Calu3 (cell line): ENCODE measurements at places on chromosomes 12 and 14. TPM values are rescaled to one million over a fixed set of nuclear protein-coding genes. Genes with fewer than 3 reads are reported as not detected.

GRCh38 chr12:6367065-6367968, 8.0 kb downstream of the SCNN1A start:
- H3K27me3 ChIP-seq, result no peaks in the 10 kb centered on the region
- H3K4me1 ChIP-seq, result peaks cover 40% of the 10 kb centered on the region
- no peak overlapping the region for H3K27ac ChIP-seq
- no peak for DNase-seq
- no peak overlapping the region for H3K4me3 ChIP-seq
- peaks cover 38% of the 10 kb centered on the region for H3K36me3 ChIP-seq

DNA sequence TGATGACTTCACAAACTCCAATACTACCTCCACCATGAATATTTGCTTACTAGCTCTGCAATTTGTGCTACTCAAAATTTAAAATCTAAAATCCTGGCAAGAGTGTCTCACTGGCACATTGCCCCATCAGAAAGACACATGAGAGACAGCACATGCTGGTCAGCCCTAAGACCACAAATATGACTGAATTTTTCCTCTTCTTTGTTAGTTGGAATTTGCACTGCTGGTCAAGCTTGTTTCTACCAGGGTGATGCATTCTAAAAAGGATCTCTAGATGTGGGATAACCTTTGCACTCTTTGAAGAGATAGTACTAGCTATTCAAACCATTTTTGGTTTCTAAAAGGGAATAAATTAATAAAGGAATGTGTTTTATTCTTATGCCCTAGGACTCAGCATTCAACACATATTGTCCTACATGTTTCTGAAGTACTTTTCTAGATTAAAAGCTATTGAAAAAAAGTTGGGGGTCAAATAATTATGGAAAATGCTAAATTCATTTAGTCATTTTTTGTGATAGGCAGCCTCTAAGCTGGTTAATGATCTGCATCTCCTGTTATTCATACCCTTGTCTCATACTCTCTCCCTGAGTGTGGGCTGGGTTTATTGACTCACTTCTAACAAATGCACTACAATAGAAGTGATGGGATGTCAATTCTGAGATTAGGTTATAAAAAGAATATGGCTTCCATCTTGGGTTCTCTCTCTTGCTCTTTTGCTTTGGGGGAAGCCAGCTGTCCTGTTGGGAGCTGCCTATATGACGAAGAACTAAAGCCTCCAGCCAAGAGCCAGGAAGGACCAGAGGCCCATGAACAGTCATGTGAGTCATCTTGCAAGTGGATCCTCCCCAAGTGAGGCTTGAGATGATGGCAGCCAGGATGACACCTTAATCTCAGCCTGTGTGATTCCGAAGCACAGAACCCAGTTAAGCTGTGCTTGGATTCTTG, 211.5 kb upstream of the CRY1 start:
- DNase-seq, result no peak
- H3K4me1 ChIP-seq, result no peaks in the 10 kb centered on the region
- no peaks in the 10 kb centered on the region for H3K36me3 ChIP-seq

The PRB2 gene
- not detected in 2 replicates for total RNA-seq

The LPAR5 gene
- total RNA-seq, result 2.5 and 3.2 TPM in 2 replicates

The ARHGEF40 gene
- total RNA-seq, result 15.0 and 16.8 TPM in 2 replicates

The ETV6 gene
- total RNA-seq, result 80.6 and 89.1 TPM in 2 replicates

DNA sequence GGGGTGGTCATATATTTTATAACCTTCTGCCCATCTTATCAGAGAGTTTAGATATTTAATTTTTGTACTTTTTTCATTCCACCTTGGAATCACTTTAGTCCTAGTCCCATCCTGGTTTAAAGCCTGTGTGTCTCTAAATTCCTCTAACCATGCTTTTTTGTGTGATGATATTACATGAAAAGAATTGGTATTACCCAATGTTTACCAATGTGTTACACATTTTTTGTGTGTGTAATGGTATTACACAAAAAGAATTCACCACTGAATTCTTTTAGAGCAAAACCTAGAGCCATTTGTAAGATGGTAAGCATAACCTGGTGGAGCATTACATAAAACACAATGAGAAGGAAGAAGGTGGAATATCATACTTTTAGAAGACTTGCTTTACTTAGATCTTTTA, 77.5 kb downstream of the FAR2 start:
- no peak overlapping the region for H3K27ac ChIP-seq
- H3K27me3 ChIP-seq, result no peaks in the 10 kb centered on the region
- H3K4me1 ChIP-seq, result peaks cover 21% of the 10 kb centered on the region
- no peak overlapping the region for H3K4me3 ChIP-seq
- no peak for DNase-seq

The ELK3 gene
- total RNA-seq, result 25.6 and 34.1 TPM in 2 replicates

- H3K27me3 ChIP-seq, result peaks cover 31% of the 10 kb centered on the region
- H3K27ac ChIP-seq, result no peak overlapping the region
- no peaks in the 10 kb centered on the region for H3K4me1 ChIP-seq
- no peak for DNase-seq
Measured at GRCh38 chr14:59622631-59623030, 46.0 kb upstream of the CCDC175 start.

- H3K27me3 ChIP-seq, result peaks cover 73% of the 10 kb centered on the region
- no peaks in the 10 kb centered on the region for H3K36me3 ChIP-seq
- DNase-seq, result peak; percentile 16
- no peak overlapping the region for H3K4me3 ChIP-seq
- no peak overlapping the region for H3K27ac ChIP-seq
Measured at GRCh38 chr14:74244115-74244514, 4.9 kb downstream of the VSX2 start.

DNA sequence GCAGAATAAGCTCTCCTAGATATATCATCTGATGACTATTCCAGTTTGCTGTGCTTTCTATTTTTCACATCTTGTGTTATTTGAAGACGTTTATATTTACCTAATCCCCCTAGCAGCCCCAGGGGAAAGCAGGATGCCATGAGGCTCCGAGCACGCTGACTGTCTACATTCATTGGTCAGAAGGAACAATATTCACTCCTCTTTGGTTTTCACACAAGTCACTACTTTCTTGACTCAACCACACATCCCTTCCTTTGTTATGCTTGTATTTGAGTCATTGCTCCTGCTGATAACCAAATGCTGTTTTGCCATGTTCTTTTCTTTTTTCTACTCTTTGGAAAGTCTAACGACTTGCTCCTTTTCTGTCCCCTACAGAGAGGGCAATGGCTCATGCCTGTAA, 86.5 kb upstream of the SLC38A2 start:
- peaks cover 57% of the 10 kb centered on the region for H3K4me1 ChIP-seq
- H3K27ac ChIP-seq, result peak overlapping the region; percentile 46
- peaks cover 7% of the 10 kb centered on the region for H3K36me3 ChIP-seq
- no peak overlapping the region for H3K4me3 ChIP-seq
- H3K27me3 ChIP-seq, result no peaks in the 10 kb centered on the region

DNA sequence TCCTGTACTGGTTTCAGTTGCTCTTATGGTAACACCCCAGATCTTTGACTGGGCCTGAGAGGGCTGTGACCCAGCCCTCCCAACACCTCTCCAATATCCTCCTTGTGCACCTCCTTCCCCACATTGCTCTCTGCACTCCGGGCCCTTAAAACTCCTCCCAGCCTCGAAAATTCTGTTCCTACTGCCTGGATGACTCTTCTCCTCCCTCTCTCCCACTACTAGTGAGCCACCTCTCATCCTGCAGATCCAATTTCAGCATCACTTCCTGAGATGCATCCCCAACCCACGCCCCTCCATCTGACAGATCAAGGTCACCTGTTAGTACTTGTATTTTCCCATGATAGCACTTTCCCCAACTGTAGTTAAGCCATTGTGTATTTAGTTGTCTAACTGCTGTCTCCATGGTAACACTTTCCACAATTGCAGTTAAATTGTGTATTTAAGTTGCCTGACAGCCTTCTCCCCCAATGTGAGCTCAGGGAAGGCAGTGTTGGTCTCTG, 11.5 kb upstream of the NT5DC3 start:
- H3K27ac ChIP-seq, result no peak overlapping the region
- H3K36me3 ChIP-seq, result no peaks in the 10 kb centered on the region
- peaks cover 50% of the 10 kb centered on the region for H3K4me1 ChIP-seq
- no peak overlapping the region for H3K4me3 ChIP-seq
- H3K27me3 ChIP-seq, result no peaks in the 10 kb centered on the region

DNA sequence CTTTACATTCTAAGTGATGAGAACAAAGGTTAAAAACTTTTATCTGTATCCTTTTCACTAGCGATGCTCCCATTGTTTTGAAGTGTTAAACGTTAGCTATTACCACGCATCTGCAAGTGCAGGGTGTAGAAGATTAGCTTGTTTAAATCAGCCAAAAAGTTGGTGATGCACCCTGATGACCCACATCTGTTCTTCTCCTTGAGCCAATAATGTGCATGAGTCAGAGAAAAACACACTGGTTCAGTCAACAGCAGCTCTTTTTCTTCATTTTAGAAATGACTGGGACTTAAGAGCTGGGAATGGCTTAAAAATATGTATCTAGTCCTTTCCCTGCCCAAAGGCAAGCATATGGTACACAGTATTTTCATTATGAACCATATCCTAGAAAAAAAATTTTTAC, 323.5 kb upstream of the PDE3A start:
- H3K36me3 ChIP-seq, result no peaks in the 10 kb centered on the region
- H3K4me3 ChIP-seq, result no peak overlapping the region
- no peaks in the 10 kb centered on the region for H3K4me1 ChIP-seq
- no peak overlapping the region for H3K27ac ChIP-seq
- no peak for DNase-seq

DNA sequence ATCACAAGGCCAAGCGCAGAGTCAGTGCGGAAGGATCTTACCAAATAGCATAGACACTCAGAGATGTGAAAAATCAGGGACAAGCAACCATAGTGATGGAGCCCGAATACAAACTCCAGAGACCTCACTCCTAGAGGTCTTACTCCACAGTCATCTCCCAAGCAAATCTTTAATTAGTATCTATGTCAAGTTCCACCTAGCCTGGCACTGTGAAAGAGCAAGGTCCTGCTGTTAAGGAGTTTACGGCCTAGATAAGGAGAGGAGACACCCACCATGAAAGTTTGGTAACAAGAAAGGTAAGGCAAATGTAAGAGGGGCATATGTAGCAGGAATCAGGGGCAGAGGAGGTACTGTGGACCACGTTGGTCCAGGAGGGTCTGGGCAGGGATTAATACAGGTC, 7.4 kb upstream of the PLEKHG6 start:
- no peak overlapping the region for H3K27ac ChIP-seq
- no peak for DNase-seq
- no peaks in the 10 kb centered on the region for H3K4me1 ChIP-seq
- H3K4me3 ChIP-seq, result no peak overlapping the region
- no peaks in the 10 kb centered on the region for H3K27me3 ChIP-seq

The TAS2R19 gene
- 3.2 and 4.5 TPM in 2 replicates for total RNA-seq

The ZNF84 gene
- 44.5 and 49.8 TPM in 2 replicates for total RNA-seq

The PZP gene
- not detected in 2 replicates for total RNA-seq

GRCh38 chr14:54127526-54127925, 170.9 kb upstream of the BMP4 start:
- no peaks in the 10 kb centered on the region for H3K27me3 ChIP-seq
- no peaks in the 10 kb centered on the region for H3K36me3 ChIP-seq
- DNase-seq, result peak; percentile 32
- H3K4me3 ChIP-seq, result no peak overlapping the region
- no peak overlapping the region for H3K27ac ChIP-seq

GRCh38 chr14:59187802-59188460, 536 bp upstream of the DAAM1 start:
- H3K27ac ChIP-seq, result peak overlapping the region; percentile 27
- DNase-seq, result no peak
- H3K4me1 ChIP-seq, result peaks cover 10% of the 10 kb centered on the region
- peaks cover 36% of the 10 kb centered on the region for H3K27me3 ChIP-seq

DNA sequence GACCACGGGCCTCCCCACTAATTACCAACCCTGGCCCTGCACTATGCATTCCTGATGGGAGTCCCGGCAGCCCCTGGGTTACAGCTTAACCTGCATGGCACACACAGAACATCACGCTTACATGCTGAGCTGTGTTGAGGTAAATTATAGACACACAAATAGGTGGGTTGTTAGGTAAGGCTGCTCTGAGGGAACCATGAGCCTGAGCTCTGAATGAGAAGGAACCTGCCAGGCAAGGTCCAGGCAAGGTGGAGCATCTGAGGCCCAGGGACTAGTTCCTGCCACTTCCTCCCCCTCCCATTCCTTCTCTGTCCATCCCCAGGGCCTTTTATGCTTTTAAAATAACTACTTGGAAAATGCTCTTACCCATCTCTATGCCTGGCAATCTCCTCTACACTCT, 82.7 kb upstream of the ESRRB start:
- DNase-seq, result peak; percentile 7
- peaks cover 18% of the 10 kb centered on the region for H3K4me1 ChIP-seq
- H3K27me3 ChIP-seq, result peaks cover 4% of the 10 kb centered on the region

DNA sequence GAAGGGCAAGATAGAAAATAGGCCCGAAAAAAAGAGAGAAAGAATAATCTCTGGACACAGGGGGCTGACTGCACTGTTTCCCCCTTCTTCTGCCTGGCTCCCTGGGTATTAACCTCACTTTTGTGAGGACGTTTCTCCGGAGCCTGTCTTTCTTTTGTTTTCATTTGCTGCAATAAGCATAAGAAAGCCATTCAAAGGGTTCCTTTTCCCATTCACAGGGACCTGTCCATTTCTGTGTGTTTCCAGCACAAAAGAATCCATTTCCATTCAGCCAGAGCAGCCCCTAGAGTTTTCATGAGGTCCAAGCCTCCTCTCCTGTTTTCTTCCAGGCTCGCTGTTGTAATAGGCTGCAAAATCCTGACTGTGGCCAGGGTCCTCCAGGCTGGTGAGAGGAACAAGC, 16.8 kb downstream of the PLXNC1 start:
- H3K27ac ChIP-seq, result no peak overlapping the region
- H3K27me3 ChIP-seq, result peaks cover 71% of the 10 kb centered on the region
- no peaks in the 10 kb centered on the region for H3K36me3 ChIP-seq

The TTC7B gene
- total RNA-seq, result 9.6 and 13.2 TPM in 2 replicates

GRCh38 chr12:91994208-91994797, 151.3 kb downstream of the BTG1 start:
- no peak overlapping the region for H3K4me3 ChIP-seq
- no peak overlapping the region for H3K27ac ChIP-seq
- no peaks in the 10 kb centered on the region for H3K4me1 ChIP-seq
- no peaks in the 10 kb centered on the region for H3K36me3 ChIP-seq
- no peak for DNase-seq

GRCh38 chr12:130588696-130589539, 127.2 kb downstream of the RIMBP2 start:
- no peak for DNase-seq
- no peak overlapping the region for H3K4me3 ChIP-seq
- no peaks in the 10 kb centered on the region for H3K4me1 ChIP-seq
- no peaks in the 10 kb centered on the region for H3K27me3 ChIP-seq
- H3K36me3 ChIP-seq, result no peaks in the 10 kb centered on the region
- no peak overlapping the region for H3K27ac ChIP-seq

GRCh38 chr12:19709889-19710288, 270.6 kb downstream of the AEBP2 start:
- no peaks in the 10 kb centered on the region for H3K27me3 ChIP-seq
- H3K27ac ChIP-seq, result no peak overlapping the region
- H3K4me1 ChIP-seq, result peaks cover 32% of the 10 kb centered on the region
- no peak for DNase-seq
- no peak overlapping the region for H3K4me3 ChIP-seq
- H3K36me3 ChIP-seq, result no peaks in the 10 kb centered on the region

The USP44 gene
- 13.3 and 14.0 TPM in 2 replicates for total RNA-seq

GRCh38 chr12:45368841-45369489, 153.1 kb downstream of the ANO6 start:
- peak; percentile 5 for DNase-seq
- no peak overlapping the region for H3K27ac ChIP-seq
- no peak overlapping the region for H3K4me3 ChIP-seq
- H3K36me3 ChIP-seq, result peaks cover 14% of the 10 kb centered on the region
- peaks cover 7% of the 10 kb centered on the region for H3K4me1 ChIP-seq
